ENCODE measurements at places on chromosomes 2 and 18.

- no peak for DNase-seq
These were observed 133.0 kb upstream of the CELF4 start for GRCh38 chr18:37698508-37699040.

DNA sequence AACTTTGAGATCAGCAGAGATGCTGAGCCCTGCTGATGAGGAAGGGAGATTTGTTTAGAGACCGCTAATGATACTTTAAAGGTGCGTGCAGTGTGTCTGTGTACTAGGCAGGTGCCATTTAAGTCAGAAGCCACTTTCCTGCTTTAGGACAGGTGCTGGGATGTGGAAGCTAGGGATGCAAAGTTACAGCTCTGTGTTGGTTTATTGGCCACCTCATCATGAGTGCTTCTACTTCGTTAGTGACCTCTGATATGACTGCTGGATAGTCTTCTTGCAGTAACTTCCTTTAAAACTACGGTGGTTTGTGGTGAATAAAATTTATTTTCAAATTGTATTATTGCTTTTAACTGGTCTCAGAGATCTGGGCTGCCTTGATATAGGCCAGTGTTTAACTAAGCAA is 44.1 kb downstream of the FMNL2 start:
- no peak for DNase-seq

- DNase-seq: no peak
These were observed 448.7 kb downstream of the EPHA4 start for GRCh38 chr2:221123396-221123795.

DNA sequence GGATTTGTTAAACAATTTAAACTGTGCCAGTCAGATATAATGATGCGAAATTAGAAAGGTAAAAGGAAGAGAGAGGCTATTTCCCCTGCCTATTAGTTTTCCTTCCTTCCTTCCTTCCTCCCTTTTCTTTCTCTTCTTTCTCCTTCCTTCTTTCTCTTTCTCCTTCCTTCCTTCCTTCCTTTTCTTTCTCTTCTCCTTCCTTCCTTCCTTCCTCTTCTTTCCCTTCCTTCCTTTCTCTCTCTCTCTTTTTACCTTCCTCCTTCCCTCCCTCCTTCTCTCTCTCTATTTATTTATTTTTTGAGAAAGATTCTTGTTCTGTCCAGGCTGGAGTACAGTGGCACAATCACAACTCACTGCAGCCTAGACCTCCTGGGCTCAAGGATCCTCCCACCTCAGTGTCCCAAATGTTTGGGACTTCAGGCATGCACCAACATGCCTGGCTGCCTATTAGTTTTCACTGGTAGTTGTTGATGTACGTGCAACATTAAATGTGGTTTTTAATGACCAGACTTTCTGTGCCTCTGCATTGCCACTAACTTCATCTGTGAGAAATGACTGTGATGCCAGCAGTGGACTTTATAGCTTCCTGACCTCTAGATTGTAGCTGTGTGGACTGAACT is 48.7 kb upstream of the NFE2L2 start:
- DNase-seq: no peak

DNA sequence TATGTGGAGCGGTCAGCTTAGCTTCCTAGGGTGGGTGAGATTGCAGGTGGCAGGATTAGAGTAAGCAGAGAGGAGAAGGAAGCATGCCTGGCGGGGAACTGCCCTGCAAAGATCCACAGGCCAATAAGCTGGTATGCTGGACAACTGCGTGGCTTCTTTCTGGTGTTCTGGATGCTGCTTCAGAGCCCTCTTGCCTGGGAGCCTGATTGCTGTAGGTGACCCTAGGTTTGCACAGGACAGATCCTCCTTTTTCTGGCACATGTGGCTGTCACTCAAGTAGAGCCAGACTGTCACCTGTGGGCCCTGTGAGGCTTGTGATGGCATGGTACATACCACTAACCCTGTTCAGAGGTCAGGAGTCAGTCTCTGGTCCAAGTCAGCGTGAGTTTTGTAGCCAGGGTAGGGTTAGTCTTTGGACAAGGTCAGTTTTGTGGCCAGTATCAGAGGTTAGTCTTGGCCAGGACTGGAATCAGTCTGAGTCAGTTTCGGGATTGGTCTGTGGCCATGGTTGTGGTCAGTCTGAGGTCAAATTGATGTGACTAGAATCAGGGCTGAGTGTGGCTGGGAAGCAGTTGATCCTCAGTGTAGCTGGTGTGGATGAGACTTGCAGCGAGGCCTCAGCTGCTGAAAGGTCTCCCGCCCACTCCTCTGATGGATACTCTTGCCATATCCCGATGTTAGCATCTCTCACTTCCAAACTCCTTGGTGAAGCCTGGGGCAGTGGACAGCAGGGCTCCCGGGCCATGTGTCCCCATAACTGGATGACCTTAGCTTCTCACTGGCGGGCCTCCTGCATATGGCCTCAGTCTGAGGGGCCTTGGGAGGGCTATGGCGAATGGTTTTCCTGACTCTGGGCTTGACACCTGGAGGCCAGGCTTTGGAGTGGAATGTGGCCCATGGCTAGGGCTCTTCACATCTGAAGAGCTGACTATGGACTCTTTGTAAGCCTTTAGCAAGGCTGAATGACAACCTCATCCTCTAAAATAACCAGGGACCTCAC is 260.5 kb downstream of the DYSF start:
- DNase-seq: no peak

- DNase-seq: no peak
These were observed 196.1 kb upstream of the MYT1L start for GRCh38 chr2:2527148-2527547.

GRCh38 chr2:162890690-162891311 is 52.2 kb upstream of the KCNH7 start:
- DNase-seq: peak; percentile 24

DNA sequence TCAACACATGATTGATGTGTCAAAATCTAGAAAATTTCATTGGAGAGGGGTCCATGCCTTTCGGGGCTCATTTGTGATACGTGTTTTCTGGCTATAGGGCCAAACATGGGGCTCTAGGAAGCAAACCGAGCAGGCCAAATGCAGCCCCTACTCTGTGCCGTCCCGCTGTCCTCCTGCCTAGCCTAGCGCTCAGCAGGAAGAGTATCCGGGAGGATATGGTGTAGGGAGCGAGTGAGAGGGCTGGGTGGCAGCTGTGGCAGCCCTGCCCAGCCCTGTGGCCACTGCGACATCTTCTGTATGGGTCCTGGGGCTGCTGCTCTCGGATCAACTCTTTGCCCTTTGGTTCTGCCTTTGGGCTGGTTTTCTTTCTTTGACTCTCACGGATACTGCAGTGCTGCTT is 120.1 kb upstream of the MAP3K20 start:
- DNase-seq: no peak

GRCh38 chr2:135986507-135986906 is 1.1 kb upstream of the DARS1 start:
- DNase-seq: no peak

- DNase-seq: no peak
These were observed 274.7 kb downstream of the ZNF521 start for GRCh38 chr18:25077038-25077943.

DNA sequence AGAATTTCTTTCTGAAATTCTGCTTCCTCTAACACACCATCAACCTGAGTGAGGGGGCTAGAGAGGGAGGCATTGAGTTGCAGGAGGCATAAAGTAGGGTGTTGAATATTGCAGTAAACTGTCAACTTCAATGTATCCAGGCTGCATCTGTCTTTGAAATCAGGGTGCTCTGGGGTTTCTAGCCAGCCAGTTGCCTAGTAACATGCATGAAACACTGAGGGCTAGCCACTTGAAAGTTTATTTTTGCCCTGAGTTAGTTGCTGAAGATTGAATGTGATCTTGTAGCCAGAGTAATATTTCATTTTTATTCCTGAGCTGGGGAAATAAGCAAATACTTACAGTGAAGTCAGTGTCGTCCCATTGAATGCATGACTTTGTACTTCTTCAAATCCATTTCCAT is 41.9 kb downstream of the LHCGR start:
- DNase-seq: no peak

- no peak for DNase-seq
These were observed 81.3 kb downstream of the NEURL3 start for GRCh38 chr2:96423828-96424227.

- peak; percentile 42 for DNase-seq
These were observed 476.3 kb downstream of the TRIB2 start for GRCh38 chr2:13193075-13193474.

GRCh38 chr2:11389052-11389420 is 44.6 kb upstream of the ROCK2 start:
- DNase-seq: no peak

- peak; percentile 86 for DNase-seq
These were observed 5.2 kb upstream of the KCNK3 start for GRCh38 chr2:26687328-26687727.

- DNase-seq: no peak
These were observed 138.0 kb upstream of the GLI2 start for GRCh38 chr2:120597595-120598193.

DNA sequence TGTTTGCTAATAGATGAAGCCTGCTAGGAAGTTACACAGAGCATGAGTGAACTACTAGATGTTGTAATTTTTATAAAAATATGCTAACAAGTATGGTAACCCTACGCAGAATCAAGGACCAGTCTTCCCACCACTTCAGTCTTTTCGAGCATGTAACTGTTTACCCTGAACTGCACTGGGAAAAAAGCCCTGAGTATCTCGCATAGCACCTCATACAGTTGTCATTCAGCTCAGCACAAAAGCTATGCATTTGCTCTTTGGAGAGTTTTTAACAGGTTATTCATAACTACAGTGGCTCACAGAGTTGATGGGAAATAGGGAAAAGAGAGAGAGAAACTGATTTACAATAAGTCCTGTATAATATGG is 42.7 kb downstream of the DYNC1I2 start:
- DNase-seq: no peak

DNA sequence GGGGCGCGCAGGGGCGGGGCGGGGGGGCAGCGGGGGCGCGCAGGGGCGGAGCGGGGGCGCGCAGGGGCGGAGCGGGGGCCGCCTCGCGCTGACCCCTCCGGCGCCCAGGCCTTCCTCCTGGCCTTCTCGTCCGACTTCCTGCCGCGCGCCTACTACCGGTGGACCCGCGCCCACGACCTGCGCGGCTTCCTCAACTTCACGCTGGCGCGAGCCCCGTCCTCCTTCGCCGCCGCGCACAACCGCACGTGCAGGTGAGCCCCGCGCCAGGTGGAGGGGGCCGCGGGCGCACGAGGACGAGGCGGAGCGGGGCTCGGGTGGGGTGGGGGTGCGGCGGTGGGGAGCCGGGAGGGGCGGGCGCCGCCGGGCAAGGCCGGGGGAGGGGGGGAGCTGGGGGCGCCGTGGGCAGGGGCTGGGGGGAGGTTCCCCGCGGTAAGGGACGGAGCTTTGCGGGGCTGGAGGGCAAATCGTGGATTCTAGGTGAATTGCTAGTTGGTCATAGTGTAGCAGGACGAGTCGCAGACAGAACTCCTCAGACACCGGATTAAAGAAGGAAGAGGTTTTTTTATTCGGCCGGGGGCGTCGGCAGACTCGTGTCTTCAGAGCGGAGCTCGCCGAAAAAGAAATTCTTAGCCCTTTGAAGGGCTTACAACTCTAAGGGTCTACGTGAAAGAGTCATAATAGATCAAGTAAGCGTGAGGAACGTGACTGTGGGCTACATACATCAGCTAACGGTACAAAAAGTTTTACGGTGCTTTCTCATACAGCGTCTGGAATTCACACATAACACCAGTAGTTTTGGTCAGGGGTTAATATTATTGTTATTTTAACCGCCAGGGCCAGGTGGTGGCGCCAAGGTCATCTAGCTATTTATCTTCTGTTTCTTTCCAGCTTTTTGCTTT is 29.9 kb downstream of the ANO7 start:
- DNase-seq: peak; percentile 41

DNA sequence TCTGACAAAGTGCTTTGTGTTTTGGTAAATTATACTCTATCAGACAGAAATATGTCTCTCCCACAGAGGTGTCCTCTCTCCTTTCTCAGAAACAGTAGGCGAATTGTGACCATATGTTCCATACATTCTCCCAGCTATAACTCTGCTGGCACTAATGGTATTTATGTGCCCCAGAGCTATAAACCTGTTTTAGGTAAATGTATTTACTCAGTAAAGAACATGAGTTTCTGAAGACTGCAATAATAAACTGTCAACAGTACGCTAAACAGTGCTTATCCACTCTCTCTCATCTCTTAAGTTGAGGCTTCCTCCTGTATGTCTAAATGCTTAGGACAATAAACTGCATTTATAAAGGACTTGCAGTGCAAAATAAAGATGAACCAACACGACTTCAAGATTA is 58.5 kb downstream of the ITGA4 start:
- DNase-seq: no peak

GRCh38 chr2:23404426-23404825 is 19.4 kb downstream of the KLHL29 start:
- DNase-seq: peak; percentile 93

DNA sequence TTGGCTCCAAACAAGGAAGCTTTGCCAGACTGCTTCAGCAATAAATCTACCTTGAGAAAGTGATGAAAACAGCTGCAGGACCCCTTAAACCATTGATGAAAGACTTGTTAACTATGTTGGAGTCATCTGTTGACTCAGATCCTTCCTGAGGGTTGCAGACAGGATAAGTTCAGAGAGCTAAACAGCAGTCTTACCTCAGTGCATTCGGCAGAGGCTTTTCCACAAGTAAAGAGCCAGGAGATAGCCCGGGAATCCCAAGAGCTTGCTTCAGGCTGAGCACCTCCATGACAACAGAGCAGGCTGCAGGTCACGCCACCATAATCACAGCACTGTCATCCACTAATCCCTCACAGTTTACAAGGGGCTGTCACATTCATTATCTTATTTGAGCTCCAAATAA is 23.7 kb downstream of the KIAA2012 start:
- no peak for DNase-seq

DNA sequence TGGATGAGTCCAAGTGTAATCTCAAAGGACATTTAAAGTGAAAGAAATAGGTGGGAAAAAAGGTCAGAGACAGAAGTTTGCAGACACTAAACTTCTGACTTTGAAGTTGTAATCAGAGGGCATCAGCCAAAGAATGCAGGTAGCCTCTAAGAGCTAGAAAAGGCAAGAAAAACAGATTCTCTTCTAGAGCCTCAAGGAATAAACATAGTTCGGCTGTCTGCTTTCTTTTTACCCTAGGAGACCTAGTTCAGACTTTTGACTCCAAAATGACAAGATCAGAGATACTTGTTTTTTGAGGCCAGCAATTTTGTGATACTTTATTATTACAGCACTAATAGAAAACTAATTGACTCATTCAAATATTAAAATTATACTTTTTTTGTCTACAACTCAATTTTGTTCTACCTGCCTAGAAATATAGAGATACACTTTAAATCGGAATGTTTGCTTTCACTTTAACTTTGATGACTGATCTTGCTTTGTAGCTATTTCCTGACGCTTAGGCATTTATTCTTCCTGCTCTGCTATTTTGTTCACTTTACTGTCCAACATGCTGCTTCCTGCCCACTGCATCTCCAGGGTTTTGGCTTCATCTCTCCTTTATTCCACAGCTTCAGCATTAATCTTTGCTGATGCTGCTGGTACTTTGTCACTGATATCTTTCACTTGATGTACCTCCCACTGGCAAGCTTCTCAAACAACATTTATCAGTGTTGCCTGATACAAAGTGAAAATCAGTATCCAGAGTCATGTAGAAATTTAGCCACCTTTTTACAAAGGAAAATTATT is 272.5 kb downstream of the DSEL start:
- DNase-seq: no peak

GRCh38 chr2:20515290-20516220 is 68.7 kb downstream of the RHOB start:
- no peak for DNase-seq

GRCh38 chr2:190158798-190159434 is 96.4 kb upstream of the MSTN start:
- no peak for DNase-seq

- DNase-seq: peak; percentile 3
These were observed 1.5 kb downstream of the SLC39A10 start for GRCh38 chr2:195658541-195658890.

All from NCI-H1417 (cell line).